ENCODE measurements at places on chromosomes 1 and 21.

GRCh38 chr1:2840036-2840809 is 38.7 kb upstream of the TTC34 start:
- no peak for DNase-seq

DNA sequence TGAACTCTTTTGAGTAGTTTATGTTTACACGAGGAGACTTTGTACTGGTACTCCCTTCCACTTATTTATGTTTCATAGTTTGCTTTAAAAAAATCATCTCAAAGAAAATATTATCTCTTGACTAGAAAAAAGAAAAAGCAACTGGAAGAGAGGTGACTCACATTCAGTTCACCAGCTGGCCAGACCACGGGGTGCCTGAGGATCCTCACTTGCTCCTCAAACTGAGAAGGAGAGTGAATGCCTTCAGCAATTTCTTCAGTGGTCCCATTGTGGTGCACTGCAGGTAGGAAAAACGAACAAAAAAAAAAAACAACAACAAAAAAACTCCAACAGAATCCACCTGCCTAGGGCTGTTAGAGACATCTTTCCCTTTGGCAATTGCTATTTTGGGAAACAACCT is 102.9 kb downstream of the PTPRC start:
- DNase-seq: peak; percentile 41

GRCh38 chr1:50976890-50977574 is 7.0 kb downstream of the CDKN2C start:
- DNase-seq: peak; percentile 24

DNA sequence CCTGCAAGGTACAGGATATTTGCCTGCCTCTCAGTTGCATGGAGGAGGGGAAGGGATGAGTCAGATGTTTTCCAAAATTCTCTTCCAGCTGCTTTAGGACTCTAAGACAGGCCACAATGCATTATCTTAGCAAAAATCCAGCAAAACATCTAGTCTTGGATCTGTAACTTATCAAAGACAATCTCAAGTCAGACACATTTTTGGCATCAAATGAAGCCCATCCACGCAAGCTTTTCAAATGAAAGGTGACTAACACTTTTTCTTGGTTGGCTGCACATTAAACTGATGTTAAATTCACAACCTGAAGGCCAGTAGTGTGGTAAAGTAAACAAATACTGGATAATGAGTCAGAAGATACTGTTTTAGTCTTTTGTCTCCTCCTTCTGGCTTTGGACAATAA is 21.3 kb downstream of the FAM78B start:
- DNase-seq: peak; percentile 1
